ENCODE measurements at places on chromosomes 3 and 15.
A peak's percentile ranks its signal among the peaks of the same experiment; 100 is the strongest.

GRCh38 chr15:72319360-72319984 is 485 bp downstream of the CELF6 start:
- peak; percentile 61 for DNase-seq

DNA sequence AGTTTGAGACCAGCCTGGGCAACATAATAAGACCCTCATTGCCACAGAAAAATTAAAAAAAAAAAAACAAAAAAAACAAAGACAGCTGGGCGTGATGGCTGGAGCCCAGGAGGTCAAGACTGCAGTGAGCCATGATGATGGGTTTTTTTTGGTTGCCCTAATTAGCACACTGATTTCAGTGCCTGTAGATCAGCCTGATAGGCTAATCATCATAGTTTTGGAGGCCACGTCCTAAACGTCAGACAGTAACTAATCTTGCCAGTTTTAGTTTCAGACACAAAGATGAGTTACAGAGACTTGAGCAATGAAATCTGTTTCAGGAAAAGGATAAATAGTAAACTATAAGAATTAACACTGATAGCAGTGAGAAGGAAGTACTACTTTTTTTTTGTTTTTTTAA is 55.4 kb downstream of the LRCH3 start:
- DNase-seq, result no peak

DNA sequence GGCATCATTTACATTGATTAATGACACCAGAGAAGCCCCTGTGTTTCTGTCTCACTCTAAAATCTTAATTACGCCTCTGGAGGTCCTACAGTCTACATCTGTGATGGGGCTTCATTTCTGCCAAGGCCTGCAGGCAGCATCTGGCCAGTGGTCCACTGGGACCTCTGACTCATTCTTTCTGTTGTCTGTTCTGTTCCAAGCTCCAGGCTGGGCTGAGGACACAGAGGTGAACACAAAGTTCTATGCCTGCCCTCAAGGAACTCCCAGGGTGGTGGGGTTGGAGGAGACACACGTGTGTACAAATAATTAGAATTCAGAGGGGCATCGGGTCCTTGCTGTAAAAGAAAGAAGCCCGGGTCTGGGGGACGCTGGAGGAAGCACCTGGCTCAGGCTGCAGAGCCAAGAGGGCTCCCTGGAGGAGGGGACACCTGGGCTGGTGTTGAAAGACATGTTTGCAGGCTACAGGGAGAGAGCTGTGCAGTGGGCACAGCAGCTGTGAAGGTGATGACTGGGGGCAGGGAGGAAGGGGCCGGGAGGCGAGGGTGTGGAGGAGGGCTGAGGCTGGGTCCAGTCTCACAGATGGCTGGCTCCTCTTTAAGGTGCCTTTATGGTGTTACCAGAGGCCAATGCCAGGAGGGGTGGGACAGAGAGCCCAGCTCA is 103.3 kb upstream of the PRR23E start:
- peak; percentile 33 for DNase-seq

GRCh38 chr3:68802111-68802870 is 130.1 kb downstream of the TAFA4 start:
- DNase-seq, result no peak

- no peak for DNase-seq
These were observed 11.9 kb downstream of the ZNF660 start for GRCh38 chr3:44596621-44597020.

GRCh38 chr3:141454906-141455602 is 31.8 kb upstream of the RASA2 start:
- DNase-seq, result peak; percentile 85

DNA sequence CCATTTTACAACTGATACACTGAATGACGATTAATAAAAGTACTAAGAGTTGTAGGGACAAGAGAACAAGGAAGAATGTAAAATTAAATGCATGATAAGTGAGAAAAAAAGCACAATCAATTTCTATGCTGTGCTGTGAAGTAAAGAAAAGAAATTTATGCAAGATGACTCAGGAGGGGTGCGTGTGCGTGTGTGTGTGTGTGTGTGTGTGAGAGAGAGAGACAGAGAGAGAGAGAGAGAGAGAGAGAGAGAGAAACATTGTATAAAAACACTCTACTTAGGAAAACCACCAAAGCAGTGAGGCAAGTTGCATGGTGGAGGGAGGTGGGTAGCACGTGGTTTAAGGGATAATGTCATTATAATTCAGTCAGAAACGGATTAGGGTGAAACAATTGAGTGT is 580.8 kb upstream of the ALCAM start:
- DNase-seq, result peak; percentile 43

DNA sequence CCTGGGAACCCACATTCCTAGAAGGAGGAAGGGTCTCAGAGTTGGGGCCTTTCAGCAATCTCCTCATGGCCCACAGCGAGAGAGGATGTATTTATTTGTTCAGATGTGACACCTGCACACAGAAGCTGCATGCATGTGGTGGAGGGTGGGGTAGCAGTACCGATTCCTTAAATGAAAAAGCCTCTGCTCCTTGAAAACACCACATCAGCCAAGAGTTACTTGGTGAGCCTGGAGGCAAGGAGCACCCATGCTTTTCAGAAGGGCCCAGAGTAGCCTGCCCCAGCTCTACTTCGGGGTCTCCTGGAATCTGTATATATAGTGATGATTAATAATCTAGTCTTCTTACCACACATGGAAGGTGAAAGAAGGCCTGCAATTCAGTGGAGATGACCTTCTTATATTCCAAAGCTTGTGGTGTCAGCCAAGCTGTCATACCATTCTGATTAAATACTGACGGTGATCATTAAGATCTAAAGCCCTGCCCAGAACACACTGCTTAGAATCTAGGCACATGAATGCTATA is 33.5 kb downstream of the SEMA6D start:
- no peak for DNase-seq

DNA sequence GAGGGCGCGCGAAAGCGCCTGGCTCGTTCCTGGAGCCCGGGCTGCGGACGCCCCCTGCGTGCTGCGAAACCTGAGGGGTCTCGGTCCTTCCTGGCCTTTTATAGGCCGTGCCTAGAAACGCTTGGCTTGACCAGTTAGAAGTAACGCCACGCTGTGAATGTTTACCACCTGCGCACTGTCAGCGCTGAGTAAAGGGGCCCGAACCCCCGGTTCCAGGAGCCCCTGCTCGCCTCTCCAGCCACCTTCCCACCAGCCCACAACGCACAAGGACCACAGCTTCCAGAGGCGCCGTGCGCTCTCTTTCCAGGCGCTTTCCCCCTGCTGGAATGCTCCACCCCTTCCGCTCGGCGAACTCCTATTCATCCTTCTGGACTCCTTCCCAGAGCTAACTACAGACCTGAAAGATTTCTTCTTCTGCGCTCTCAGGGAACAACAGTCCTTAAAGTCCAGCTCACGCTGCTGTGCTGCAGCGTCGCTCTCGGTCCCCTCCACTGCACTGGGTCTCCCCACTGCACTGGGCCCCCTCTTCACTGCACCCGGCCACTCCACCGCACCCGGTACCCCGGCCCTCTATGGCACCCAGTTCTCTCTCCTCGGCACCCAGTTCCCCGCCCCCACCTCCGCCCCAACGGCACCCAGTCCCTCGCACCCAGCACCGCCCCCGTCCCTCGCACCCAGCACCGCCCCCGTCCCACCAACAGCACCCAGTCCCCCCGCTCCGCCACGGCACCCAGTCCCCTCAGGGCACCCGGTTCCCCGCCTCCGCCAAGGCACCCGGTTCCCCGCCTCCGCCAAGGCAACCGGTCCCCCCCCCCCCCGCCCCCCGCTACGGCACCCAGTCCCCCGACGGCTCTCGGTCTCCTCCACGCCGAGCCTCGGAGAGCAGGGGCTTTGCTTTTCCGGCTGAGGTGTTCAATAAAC is 69.8 kb downstream of the SQOR start:
- peak; percentile 34 for DNase-seq

GRCh38 chr15:65006876-65007275 is 17.2 kb upstream of the SPG21 start:
- no peak for DNase-seq

DNA sequence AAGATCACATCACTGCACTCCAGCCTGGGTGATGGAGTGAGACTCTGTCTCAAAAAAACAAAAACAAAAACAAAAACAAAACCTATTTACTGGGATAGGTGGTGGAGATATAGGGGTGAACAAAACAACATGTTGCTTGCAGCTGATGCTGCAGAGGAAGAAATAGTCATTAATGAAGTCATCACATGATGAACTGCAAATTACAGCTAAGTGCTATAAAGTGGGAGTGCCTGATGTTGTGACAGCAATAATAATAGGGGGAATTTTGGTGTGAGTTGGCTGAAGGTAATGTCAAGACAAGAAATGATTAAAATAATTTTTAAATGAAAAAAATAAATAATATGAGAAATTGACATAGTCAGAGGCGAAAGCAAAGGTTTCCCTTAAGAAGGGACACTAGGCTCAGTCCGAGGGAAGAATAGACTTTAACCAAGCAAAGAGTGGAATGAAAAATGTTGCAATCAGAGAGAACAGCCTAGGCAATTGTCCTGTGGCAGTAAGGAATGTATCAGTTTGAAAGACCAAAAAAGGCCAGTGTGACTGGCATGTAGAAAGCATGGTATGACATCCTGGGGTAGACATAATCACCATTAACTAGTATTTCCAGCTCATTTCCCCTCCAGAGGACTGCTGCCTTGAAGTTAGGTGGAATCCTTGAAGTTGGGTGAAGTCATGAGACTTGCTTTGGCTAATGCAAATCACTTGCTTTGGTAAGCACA is 14.7 kb upstream of the PIK3CB start:
- no peak for DNase-seq

DNA sequence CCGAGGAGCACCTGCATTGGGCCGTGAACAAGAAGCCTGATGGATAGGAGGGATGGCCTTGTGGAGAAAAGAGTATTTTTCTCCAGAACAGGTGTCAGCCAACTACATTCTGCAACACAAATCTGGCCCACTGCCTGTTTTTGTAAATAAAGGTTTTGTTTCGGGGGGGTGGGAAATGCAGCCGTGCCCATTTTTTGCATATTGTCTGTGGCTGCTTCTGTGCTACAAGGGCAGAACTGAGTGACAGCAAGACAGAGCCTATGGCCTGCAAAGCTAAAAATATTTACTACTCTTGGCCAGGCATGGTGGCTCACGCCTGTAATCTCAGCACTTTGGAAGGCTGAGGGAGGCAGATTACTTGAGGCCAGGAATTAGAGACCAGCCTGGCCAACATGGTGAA is 95.9 kb upstream of the AKAP13 start:
- DNase-seq, result no peak

DNA sequence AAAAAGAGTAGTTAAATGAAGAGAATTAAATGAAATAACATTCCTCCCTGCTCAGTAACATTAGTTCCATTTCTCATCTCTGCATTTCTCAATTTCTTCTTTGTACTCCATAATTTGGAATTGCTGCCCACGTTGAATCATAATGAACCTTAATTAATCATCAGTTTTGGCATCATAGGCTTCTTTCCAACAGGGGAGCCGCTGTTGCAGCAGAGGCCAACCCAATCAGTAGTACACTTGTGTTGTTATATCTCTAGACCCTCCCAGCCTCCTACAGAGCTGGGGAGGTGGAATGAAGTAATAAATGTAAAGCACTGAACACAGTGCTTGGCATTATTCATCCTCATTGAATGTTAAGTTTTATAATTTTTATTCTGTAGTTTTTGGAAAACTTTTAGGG is 240.7 kb downstream of the CHST2 start:
- DNase-seq, result no peak

DNA sequence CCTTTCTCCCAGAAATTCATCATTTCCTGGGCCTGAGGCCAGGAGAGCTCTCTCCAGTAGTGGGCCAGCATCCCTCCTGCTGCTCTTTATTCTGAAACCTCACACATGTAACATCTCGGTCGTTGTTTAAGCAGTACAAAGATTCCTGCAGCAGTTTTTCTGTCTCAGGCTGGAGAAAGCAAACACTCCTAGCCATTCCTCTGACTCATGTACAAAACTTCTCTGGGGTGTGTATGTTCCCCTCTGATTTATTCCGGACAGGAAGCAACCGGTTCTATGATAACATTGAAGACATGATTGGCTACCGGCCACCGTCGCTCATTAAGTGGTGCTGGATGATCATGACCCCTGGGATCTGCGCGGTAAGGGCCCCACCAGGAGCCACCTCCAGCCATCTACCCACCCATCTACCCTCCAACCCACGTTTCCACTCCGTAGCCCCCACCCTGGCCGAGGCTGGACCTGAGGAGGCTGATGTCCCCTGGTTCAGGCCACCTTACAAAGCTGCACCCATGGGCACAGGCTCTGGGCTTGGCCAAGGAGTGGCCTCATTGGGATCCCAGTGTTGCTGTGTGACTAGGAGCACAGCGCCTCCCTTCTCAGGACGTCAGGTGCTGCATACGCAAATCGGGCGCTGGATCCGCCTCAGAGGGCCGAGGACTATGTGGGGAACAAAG is 58.6 kb upstream of the SLC6A1 start:
- peak; percentile 63 for DNase-seq

- peak; percentile 76 for DNase-seq
These were observed 272.6 kb downstream of the EPHA3 start for GRCh38 chr3:89380016-89380415.

- DNase-seq, result no peak
These were observed 53.9 kb downstream of the TOP2B start for GRCh38 chr3:25610779-25611178.

DNA sequence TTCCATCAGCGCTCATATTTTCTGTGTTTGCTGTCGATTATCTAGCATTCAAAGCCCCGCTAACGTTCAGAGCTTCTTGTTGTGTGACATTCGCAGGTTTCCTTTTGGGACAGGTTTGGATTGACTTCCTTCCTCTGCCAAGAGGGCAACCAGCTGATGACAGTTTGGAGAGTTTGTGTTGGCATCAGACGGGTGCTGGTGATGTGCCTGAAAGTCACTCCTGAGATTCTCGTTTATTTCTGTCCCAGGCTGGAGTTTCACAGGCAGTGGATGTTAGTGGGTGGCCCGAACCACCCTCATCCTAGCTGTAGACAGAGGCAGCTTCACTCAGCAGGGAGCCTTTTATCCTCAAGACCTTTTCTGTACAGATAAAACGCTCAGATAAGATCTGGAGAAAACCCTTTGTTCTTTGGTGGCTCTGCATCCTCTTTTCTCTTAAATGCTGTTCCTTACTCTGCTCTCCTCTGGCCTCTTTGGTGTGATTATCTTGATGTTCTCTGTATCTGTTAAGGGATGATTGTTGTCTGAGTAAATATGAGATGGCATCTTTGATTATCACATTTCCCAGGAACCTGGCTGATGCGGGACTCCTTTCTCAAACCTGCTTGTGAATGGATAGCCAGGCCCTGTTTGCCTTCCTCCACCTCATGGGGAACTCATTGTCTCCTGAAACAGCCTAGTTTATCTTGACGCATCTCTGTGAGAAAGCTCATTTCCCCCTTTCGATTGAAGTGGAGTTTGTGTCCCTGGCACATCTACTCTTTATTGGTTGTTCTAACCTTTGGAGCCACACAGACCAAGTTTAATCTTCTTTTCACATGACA is 35.9 kb downstream of the CGNL1 start:
- no peak for DNase-seq

GRCh38 chr15:93283854-93284253 is 194.8 kb upstream of the RGMA start:
- DNase-seq, result no peak

- peak; percentile 58 for DNase-seq
These were observed 205.2 kb downstream of the RBMS3 start for GRCh38 chr3:29486096-29486495.

GRCh38 chr15:57097246-57097645 is 178.8 kb downstream of the TCF12 start:
- no peak for DNase-seq
